ENCODE measurements at places on chromosomes 4 and X.

DNA sequence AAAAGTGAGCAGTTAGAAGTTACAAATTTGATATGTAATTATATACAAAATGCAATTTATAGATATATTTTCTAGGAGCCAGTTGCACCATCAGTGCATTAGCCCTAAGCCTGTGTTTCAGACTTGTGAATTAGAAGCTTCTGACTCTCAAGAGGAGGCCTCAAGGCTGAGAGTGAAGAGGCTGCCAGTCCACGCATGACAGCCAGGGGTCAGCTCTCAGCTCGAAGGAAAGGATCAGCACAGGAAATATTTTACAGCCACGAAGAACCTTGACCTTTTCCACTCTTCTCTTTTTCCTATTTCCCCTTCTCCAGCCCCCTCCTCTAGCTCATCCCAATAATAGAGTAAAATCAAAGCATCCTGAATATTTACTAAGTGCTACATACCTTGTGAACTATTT, 642.4 kb downstream of the TRIML1 start:
- DNase-seq, result peak; percentile 4

- no peak for DNase-seq
These were observed 52.1 kb downstream of the VSIG4 start for GRCh38 chrX:65987811-65988210.

DNA sequence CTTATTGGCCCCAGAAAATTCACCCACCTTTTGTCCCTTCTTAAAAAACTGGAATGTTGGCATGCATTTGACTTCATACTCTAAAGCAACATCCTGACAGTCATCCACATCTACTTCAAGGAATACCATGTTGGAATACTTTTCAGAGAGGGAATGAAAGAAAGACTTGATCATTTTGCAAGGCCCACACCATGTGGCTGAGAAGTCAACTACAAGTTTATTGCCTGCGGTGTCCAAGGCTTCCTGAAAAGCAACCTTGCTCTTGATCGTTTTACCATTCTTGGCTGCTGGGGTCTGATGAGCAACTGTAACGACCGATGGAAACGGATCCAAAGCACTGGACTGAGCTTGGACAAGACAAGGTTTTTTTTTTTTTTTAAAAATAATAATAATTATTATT, 9.3 kb downstream of the SEPTIN11 start:
- no peak for DNase-seq

- DNase-seq, result no peak
These were observed 548.6 kb downstream of the TLL1 start for GRCh38 chr4:166421556-166422156.

DNA sequence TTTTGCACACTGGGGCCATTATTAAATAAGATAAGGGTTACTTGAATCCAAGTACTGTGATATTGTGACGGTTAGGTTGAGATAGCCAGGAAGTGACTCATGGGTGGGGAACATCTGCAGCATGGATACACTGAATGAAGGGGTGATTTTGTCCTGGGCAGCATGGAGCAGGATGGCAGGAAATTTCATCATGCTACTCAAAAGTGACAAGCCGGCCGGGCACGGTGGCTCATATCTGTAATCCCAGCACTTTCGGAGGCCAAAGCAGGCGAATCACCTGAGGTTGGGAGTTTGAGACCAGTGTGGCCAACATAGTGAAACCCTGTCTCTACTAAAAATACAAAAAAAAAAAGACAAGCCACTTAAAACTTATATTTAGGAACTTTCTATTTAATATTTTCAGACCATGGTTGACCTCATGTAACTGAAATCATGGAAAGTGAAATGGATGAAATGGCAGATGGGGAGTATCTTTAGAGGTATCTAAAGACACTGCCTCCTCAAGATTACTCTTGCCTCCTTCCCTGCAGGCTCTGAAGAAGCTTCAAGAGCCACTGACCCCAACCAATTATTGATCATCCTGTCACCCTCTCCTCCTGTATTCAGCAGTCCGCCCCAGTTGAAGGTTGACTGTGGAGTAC, 3.9 kb upstream of the TRIM60 start:
- DNase-seq, result no peak

DNA sequence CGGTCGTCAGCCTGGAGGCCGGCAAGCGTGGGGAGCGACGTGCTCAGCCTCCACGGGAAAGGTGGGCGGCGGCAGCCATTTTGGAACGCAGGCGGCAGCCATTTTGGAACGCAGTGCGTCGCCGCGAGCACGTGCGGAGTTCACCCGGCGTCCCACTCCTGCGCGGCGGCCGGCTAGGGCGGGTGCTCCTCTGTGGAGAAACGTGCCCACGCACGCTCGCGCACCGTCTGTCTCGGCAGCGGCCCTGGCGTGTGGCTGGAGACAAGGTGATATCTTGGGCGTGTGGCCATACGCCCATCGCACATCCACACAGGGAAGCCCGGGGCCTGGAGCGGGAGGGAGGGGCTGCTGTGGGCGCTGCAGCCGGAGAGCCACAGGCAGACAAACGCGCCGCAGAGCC, 21.1 kb downstream of the CPLX1 start:
- DNase-seq, result no peak

DNA sequence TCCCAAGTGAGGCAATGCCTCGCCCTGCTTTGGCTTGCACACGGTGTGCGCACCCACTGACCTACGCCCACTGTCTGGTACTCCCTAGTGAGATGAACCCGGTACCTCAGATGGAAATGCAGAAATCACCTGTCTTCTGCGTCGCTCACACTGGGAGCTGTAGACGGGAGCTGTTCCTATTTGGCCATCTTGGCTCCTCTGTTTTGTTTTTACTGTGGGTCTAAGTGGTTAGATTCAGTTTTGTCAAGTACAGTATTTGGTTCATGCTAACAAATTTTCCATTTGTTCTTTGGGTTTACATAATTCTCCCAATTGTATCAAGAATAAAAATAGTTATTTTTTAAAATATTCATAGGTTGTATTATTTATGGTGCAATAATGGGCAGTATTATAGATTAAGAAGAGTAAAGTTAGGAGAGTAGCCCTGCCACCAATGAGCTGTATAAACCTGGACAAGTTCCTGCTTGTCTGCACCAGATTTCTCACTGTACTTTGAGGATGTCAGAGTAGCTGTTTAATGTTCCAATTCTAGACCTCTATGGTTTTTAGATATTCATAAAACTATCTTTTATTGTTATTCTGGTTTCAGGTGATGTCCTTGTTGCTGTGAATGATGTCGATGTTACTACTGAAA, 23.4 kb downstream of the INTU start:
- no peak for DNase-seq

DNA sequence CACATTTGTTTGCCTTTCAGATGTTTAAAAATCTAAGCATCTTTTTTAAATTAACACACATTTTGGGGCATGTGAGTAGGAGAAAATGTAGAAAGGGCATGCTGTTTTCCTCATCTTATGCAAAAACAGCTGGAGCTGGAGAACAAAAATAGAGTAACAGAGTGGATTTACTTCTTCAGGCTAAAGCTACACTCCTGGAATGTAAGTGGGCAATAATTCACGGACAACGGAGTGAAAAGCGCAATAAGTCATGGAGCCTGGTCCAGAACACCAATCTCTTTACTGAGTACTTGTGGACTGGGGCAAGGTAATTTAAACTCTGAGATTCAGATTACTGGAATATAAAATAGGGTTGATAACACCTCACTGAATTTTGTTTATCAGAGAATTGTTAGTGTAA, 1018.8 kb upstream of the HS3ST1 start:
- DNase-seq, result no peak

DNA sequence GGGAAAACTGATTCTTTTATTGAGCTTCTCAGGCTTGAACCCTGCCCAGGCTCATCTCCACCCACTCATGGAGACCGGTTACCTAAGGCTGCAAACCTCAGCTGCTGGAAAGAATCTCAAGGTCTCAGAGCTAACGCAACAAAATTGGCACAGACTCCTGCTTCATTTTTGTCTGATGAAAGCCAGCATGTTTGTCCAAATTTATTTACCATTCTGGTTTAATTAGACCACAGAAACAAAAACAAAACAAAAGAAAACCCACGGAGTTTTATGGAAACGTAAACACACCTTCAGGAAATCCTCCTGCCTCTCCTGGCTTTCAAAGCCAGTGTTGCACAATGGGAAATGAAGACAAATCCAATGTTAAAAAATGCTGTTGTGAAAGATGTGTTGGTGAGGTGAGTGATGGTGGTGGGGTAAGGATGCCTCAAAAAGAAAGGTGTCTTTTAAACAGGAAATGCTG, 56.4 kb upstream of the PDLIM3 start:
- no peak for DNase-seq

- DNase-seq, result no peak
These were observed 37.1 kb downstream of the AREG start for GRCh38 chr4:74481891-74482609.

GRCh38 chr4:105483840-105484239, 10.0 kb upstream of the PPA2 start:
- DNase-seq, result no peak

DNA sequence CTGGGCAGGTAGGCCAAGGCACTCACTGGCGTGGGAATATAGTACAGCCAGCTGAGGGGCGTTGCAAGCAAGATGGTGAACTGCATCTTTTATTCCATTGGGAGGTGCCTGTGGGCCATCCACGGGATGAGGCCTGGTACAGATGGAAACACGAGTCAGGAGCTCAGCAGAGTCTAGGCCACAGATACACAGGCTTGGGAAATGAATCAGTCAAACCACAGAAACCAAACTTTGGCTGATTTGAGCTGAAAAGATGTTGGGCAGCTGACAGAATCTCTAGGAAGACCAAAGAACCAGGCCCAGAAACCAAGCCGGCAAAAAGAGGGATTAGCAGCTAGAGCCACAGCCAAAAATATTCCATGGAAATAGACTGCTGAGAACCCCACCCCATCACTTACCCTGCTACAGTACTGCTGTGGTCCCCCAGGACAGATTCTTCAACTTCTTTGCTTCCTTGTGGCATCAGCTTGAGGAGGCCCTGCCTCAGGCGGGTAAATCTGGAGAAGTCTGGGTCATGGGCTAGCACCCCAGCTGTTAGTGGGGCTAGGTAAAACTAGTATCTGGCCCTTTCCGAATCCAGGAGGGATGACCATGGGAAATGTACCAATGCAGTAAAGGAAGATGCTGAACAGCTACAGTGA, 75.4 kb downstream of the TMEM131L start:
- DNase-seq, result no peak

DNA sequence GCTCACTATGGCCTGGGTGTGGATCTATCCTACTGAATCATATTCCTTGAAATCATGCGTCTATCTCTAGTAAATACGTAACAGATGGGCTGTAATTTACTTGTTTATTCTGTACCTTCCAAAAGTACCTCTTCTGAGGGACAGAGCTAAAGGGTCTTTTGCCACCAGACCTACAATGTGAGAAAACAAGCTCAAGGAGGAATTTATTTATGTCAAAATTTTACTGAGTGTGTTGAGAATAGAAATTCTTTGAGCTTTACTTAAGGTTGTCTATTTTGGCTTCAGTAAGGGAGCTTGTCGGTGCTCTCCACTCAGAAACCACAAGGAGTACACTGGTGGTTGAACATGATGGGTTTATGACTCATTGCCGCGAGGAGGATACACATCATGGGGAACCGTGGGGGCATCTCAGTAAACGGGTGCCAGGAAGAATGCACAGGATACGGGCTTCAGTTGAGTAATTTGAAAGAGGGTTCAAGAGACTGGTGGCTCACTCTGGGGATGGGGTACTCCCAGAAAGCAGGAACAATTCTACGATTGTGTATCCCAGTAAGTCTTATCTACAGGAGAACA, 3.0 kb downstream of the ANK2 start:
- no peak for DNase-seq

- no peak for DNase-seq
These were observed 5.1 kb upstream of the DCLK2 start for GRCh38 chr4:150072906-150073714.

- DNase-seq, result no peak
These were observed 128.7 kb downstream of the MID1IP1 start for GRCh38 chrX:38929966-38930421.

GRCh38 chrX:38799995-38800580, 1.2 kb upstream of the MID1IP1 start:
- no peak for DNase-seq

- no peak for DNase-seq
These were observed 79.9 kb upstream of the PCDH18 start for GRCh38 chr4:137611998-137612700.

DNA sequence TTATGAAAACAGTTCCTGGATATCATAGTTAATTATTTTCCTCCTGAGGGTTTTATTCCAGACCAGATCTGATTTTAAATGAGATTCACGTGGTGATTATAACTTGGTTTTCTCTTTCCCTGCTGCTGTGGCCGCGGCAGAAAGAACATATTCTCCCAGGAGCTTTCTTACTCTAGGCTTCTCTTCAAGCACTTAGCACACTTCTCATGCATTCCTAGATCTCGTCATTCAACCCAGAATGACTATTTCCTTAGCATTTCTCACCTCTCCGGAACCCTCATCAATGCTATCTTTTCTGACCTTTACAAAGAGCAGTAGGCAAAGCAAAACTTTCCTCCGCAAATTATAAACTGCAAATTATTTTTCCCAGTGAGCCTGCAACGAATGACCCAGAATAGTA, 122.9 kb downstream of the GPAT3 start:
- DNase-seq, result no peak

- peak; percentile 45 for DNase-seq
These were observed at the start of gene EREG for GRCh38 chr4:74364652-74365491. TSS of gene EREG (plus strand) at chr4:74365145. CDS start at chr4:74365309, 164 bp downstream.

DNA sequence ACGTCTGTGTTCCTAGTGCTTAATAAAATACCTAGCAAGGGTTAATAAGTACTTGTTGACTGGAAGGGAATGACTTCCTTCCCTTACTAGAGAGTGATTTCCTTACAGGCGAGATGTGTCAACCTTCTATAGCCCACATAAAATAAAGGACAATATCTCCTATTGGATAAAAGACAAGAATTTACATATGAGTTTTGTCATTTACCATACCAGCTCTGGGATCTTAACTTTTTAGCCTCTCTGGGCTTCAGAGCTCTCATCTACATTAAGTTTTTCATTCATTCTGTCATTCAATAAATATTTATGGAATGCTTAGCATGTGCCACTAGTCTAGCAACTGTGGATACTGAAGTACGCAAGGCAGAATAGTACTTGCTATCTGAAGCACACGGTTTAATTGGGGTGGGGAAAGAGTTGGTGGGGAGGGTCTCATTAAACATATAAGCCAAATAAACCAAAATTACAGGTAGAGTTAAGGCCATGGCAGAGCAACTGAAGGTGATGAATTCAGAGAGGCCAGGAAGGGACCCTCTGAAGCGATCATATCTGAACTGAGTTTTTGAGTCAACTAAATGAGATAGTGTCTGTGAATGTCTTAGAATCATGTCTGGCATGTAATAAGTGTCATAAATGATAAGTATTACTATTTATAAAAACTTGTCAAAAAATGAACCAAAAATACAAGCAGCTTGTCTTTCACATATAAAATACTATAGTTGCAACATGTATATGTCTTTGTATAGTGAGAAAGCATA, 91.6 kb upstream of the BMP2K start:
- no peak for DNase-seq

- no peak for DNase-seq
These were observed 942.3 kb upstream of the PRKX start for GRCh38 chrX:4655743-4656142.

GRCh38 chr4:186669159-186669731, 54.4 kb downstream of the FAT1 start:
- DNase-seq, result no peak

- DNase-seq, result no peak
These were observed 69.0 kb downstream of the ATOH1 start for GRCh38 chr4:93897559-93897958.

GRCh38 chr4:6986072-6986780, 56.9 kb upstream of the TADA2B start:
- DNase-seq, result no peak
